ENCODE measurements at places on chromosomes 7 and 10. TPM values are rescaled to one million over a fixed set of nuclear protein-coding genes. Genes with fewer than 3 reads are reported as not detected.

- peaks cover 6% of the 10 kb centered on the region for H3K27me3 ChIP-seq
- DNase-seq = no peak
- H3K27ac ChIP-seq = no peak overlapping the region
- no peaks in the 10 kb centered on the region for H3K36me3 ChIP-seq
- H3K4me1 ChIP-seq = peaks cover 33% of the 10 kb centered on the region
- H3K4me3 ChIP-seq = no peak overlapping the region
Measured at GRCh38 chr7:17044396-17044795, 162.6 kb upstream of the AGR3 start.

DNA sequence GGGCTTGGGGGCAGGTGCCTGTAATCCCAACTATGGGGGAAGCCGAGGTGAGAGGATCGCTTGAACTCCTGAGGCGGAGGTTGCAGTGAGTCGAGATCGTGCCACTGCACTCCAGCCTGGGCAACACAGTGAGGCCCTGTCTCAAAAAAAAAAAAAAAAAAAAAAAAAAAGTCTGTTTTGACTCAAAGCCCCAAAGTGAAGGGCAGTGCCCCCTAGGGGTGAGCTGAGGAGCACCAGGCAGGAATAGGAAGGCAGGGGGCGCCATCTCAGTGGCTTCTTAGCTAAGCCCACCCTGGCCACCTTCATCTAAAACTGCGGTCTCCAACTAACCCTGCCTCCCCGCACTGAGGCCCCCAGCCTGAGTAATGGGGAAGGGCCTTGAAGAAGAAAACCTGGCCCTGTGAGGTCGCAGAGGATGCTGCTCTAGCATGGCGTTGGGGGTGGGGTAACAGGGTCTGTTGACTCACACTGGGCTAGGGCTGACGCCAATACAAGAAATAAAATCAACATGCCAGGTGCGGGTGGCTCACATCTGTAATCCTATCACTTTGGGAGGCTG, 9.8 kb downstream of the PODXL start:
- H3K4me3 ChIP-seq = no peak overlapping the region
- H3K27me3 ChIP-seq = no peaks in the 10 kb centered on the region

GRCh38 chr10:101464599-101464998, 110.6 kb downstream of the BTRC start:
- no peaks in the 10 kb centered on the region for H3K27me3 ChIP-seq
- H3K36me3 ChIP-seq = no peaks in the 10 kb centered on the region
- DNase-seq = no peak
- no peak overlapping the region for H3K27ac ChIP-seq
- H3K4me3 ChIP-seq = no peak overlapping the region

DNA sequence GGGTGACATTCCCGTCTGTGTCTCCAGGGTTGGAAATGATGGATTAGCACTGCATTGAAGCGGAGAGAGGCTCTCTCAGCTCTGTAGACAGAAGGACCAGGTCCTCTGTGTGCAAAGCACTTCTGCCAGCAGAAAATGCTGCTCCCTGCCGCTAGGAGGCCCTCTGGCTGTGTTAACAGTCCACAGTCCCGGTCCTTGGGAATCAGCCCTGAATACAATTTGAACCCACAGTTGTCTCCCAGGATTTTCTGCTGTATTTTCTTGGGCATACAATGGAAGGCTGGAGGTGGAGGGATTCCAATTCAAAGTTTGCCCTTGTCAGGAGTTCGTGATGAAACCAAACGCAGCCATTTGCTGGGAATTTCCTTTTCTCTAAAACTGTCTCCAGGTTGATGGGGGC, 205.2 kb downstream of the GLRX3 start:
- H3K27ac ChIP-seq = no peak overlapping the region
- peaks cover 8% of the 10 kb centered on the region for H3K27me3 ChIP-seq
- H3K4me1 ChIP-seq = no peaks in the 10 kb centered on the region
- H3K36me3 ChIP-seq = no peaks in the 10 kb centered on the region

DNA sequence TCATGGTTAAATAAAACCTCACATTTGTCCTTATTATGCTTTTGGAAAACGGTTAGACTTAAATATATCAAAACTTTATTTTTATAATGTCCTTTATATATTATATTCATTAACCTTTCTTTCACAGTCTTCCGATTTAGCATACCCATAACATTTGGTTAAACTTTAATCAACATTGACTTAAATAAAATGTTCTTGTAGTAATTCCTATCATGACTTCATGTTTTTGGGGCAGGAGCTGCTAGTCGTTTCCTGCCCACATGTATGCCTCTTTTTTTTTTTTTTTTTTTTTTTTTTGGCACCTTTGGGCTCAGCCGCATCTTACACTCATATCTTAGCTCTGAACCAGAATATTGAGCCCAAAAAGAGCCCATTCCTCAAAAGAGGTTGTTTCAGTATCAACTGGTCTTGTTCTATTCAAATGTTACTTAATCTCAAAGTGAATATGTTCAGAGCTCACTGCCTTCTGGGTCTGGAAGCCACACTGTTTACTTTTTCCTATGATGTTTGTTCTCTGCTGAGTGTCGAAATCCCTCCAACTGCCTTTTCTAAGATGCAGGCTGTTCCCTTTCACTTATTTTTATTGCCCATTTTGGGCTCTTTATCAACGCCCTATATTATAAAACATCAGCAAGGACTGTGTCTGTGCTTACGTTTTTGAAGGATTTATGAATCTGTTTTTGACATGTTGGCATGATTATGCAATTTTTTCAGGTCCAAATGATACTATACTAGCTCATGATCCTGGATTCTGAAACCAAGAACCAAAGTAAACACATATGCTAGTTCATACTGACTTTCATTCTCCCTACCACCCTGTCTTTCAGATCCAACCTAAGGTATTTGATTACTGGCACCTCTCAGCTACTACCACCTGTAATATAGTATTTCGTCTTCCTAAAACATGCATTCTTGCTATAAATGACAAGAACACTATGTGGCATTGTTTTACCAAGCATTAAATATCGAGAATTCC, 914.4 kb downstream of the PCDH15 start:
- no peak for DNase-seq
- H3K27ac ChIP-seq = no peak overlapping the region
- H3K4me1 ChIP-seq = no peaks in the 10 kb centered on the region
- H3K4me3 ChIP-seq = no peak overlapping the region
- no peaks in the 10 kb centered on the region for H3K36me3 ChIP-seq

- peaks cover 11% of the 10 kb centered on the region for H3K4me1 ChIP-seq
- DNase-seq = no peak
- no peak overlapping the region for H3K27ac ChIP-seq
- H3K4me3 ChIP-seq = no peak overlapping the region
Measured at GRCh38 chr10:132845041-132845551, 59.1 kb upstream of the NKX6-2 start.

GRCh38 chr10:8405596-8405995, 351.1 kb downstream of the GATA3 start:
- H3K4me1 ChIP-seq = peaks cover 67% of the 10 kb centered on the region
- no peak for DNase-seq
- H3K27ac ChIP-seq = peak overlapping the region; percentile 97

GRCh38 chr7:20438248-20438647, 107.5 kb downstream of the ITGB8 start:
- DNase-seq = no peak
- H3K27ac ChIP-seq = no peak overlapping the region
- no peak overlapping the region for H3K4me3 ChIP-seq
- H3K27me3 ChIP-seq = no peaks in the 10 kb centered on the region

DNA sequence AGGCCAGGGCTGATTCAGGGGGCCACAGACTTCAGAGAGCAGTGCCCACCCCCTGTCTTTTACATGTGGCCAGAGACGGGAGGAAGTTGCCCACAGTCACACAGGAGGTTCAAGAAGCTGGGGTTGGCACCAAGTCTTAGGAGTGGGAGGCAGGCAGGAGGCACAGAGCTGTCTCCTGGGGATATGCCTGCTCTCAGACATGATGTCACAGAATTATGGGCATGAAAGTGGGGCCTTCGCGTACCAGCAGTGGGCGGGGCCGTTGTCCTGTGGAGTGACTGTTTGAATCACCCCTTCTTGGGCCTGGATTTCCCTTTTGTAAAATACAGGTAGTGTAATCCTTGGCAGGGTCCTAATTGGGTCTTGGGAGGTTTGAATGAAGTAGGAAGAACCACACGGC, 81.2 kb upstream of the PPIF start:
- H3K27ac ChIP-seq = peak overlapping the region; percentile 20
- H3K4me1 ChIP-seq = peaks cover 26% of the 10 kb centered on the region
- DNase-seq = peak; percentile 42
- no peaks in the 10 kb centered on the region for H3K36me3 ChIP-seq
- no peaks in the 10 kb centered on the region for H3K27me3 ChIP-seq
- H3K4me3 ChIP-seq = peak overlapping the region; percentile 39

GRCh38 chr7:140669352-140669751, 3.4 kb upstream of the ADCK2 start:
- no peak overlapping the region for H3K4me3 ChIP-seq
- H3K27me3 ChIP-seq = no peaks in the 10 kb centered on the region
- H3K27ac ChIP-seq = no peak overlapping the region
- H3K4me1 ChIP-seq = peaks cover 18% of the 10 kb centered on the region

GRCh38 chr7:75595766-75596165, 103.6 kb downstream of the SPDYE5 start:
- H3K27ac ChIP-seq = peak overlapping the region; percentile 92
- H3K27me3 ChIP-seq = no peaks in the 10 kb centered on the region
- H3K4me1 ChIP-seq = peaks cover 39% of the 10 kb centered on the region
- no peak for DNase-seq

DNA sequence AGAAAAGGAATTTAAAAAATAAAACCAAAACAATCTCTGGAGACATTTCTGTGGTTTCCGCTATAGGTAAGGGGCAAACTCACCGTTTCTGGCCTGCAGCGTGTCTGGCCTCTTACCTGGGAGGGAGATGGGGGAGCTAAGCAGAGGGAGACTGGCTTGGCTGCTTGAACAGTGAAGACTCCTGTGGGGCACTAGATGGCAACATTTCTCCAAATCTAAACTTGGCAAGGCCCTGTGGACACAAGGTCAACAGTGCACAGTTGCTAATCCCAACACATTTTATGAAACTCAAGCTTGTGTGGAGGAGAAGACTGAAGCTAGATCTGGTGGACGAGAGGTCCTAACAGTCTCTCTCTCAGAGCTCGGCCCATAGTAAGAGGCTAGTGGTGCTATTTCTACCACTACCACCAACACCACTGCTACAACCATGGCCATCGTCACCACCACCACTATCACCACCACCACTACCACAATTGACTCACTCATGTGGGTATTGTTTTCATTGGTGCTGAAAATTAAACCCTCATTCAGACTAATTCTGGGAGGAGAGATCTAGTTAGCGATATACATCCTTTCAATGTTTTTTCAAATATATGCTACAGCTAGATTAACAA, 28.4 kb upstream of the CDHR3 start:
- no peak overlapping the region for H3K4me3 ChIP-seq
- H3K27me3 ChIP-seq = peaks cover 13% of the 10 kb centered on the region
- DNase-seq = no peak
- no peak overlapping the region for H3K27ac ChIP-seq
- no peaks in the 10 kb centered on the region for H3K36me3 ChIP-seq

DNA sequence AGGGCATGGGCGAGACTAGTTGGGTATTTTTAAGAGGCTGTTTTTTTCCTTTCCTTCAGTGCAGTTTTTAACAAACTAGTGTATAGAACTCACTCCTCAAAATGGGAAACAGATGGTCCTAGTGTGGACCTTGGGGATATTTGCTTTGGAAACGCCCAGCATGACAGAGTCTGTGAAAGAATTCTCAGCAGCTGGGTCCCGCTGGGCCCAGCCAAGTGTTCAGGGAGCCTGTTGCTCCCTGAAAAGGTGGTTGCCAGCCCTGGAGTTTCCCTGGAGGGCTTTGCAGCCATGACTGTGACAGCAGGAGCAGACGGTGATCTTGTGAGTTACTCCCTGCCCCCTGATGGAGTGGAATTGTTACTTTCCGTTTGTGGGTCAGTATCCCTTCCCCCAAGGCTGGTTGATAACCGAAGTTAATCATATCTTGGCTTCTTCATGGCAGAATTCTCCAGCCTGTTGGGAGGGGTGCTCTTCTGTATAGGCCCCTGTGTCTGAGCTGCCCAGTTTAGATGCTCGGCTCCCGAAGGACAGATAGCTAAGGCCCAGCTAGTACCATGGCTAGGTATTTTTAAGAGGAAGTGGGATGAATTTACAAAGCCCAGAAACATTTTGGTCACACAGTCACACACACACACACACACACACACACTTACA, 278.6 kb upstream of the HABP2 start:
- DNase-seq = no peak
- peaks cover 17% of the 10 kb centered on the region for H3K27me3 ChIP-seq
- no peak overlapping the region for H3K4me3 ChIP-seq
- H3K27ac ChIP-seq = no peak overlapping the region

DNA sequence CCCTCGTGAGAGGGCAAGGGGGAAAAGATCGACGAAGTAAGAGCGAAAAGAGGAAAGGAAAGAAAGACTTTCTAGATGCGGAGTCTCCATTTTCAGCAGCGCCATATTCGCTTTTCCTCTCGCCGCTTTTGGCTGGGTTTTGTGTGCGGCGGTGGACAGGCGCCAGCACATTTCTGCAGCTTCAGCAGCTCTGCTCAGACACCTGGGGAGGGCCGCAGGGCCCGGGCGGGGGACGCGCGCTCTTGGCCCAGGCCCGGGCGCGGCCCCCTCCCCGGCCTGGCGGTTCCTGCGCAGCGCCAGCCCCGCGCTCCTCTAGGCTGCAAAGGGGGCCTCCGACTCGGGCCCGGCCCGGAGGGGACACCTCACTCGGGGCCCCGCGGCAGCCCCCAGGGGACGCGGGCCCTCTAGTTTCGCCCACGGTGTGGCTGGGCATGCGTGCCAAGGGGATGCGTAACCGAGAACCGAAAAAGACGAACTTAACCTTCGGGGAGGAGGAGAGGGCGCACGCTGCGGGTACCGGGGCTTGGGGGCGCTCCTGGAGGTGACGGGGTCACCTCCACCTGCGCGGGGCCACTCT, 34.5 kb upstream of the EBLN1 start:
- peaks cover 5% of the 10 kb centered on the region for H3K36me3 ChIP-seq
- peak overlapping the region; percentile 93 for H3K4me3 ChIP-seq
- peaks cover 39% of the 10 kb centered on the region for H3K4me1 ChIP-seq

DNA sequence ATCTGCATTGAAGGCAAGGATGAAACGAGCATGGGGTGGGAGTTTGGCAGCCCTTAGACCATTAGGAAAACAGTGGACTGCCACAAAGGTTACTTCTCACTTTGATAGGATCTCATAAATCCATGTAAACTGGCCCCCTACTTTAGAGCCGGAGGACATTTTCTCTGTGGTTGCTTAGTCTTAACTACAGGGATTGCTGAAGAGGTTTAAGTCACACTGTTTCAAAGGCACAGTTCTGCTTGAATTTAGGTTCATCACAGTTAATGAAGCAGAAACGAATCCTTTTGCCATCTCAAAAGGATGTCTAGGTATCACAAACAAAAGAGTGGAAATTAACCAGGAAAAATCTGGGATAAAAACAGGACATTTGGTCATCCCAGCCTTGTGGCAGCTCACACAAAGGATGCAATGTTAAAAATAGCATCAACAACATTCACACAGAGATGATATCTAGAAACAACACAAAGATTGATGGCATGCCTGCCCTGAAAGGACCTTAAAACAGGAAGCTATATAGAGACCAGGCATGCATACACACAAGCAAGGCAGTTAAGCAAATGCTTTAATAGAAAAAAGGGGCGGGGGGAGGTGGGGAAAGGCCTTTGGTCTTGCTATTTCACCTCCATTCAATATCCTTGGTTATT, 74.0 kb downstream of the DOCK4 start:
- DNase-seq = no peak
- H3K36me3 ChIP-seq = no peaks in the 10 kb centered on the region
- no peaks in the 10 kb centered on the region for H3K4me1 ChIP-seq
- H3K27ac ChIP-seq = no peak overlapping the region

The TMEM254 gene
- total RNA-seq = 15.8 TPM

The OR2A12 gene
- not detected for total RNA-seq

The SLC26A5 gene
- total RNA-seq = not detected

The TMEM229A gene
- total RNA-seq = not detected

The TMEM106B gene
- 31.6 TPM for total RNA-seq

The TMEM140 gene
- total RNA-seq = 37.0 TPM

The LRRC61 gene
- 37.3 TPM for total RNA-seq

Measured in activated T-cell treated with anti-CD3 and anti-CD28 coated beads, Interleukin-2, amount 50 U/mL, for 72 hours (primary cell).